Sigmoid colon (tissue), 7 donors: ENCODE measurements at places on chromosomes 5 and 9. TPM values are rescaled to one million over a fixed set of nuclear protein-coding genes. Genes with fewer than 3 reads are reported as not detected.

DNA sequence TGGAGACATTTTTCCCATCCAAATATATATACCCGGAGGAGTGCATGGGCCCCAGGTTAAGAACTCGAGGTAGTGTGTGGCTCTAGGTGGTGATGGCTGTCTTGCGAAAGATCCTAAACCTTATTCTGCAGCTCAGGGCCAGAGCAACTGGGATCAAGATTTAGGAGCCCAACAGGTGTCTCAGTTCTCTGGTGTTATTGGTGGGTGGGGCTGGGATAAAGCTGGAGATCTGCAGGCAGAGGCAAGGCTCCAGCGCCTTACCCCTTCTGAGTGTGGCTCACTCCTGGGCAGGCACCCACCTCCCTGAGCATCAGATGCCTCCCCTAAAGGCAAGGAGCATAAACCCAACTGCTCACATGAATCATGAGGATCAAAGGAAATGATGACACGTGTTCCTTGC, 11.2 kb downstream of the UBE2QL1 start:
- no peak overlapping the region for H3K27ac ChIP-seq
- peaks cover 9% of the 10 kb centered on the region for H3K4me1 ChIP-seq
- no peak for DNase-seq
- H3K4me3 ChIP-seq, result no peak overlapping the region
- no peaks in the 10 kb centered on the region for H3K27me3 ChIP-seq
- H3K36me3 ChIP-seq, result no peaks in the 10 kb centered on the region

Gene BSPRY
- total RNA-seq, result 0.36 TPM

- no peaks in the 10 kb centered on the region for H3K4me1 ChIP-seq
- DNase-seq, result no peak
- no peaks in the 10 kb centered on the region for H3K27me3 ChIP-seq
- no peaks in the 10 kb centered on the region for H3K36me3 ChIP-seq
- no peak overlapping the region for H3K4me3 ChIP-seq
- H3K27ac ChIP-seq, result no peak overlapping the region
Observed at GRCh38 chr9:133322701-133323100, 13.3 kb downstream of the SURF6 start.

DNA sequence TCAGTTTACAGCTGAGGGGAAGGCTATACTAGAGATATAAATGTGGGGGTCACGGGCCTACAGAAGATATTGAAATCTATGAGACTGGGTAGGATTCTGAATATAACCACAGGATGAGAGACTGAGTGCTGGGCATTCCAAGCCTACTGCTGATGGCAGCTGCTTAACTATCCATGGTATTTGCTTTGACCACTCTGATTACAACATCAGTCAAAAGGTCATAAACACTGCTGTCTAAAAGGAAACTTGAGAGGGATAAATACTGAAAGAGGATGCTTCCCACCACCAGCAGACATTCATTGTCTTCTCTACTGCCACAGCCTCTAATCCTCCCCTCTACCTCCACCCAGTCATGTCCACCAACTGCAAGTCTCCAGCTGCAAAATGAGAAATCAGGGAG, 3.8 kb downstream of the ZNF622 start:
- H3K36me3 ChIP-seq, result peaks cover 18% of the 10 kb centered on the region
- no peaks in the 10 kb centered on the region for H3K27me3 ChIP-seq
- no peak overlapping the region for H3K27ac ChIP-seq
- H3K4me1 ChIP-seq, result peaks cover 48% of the 10 kb centered on the region
- no peak overlapping the region for H3K4me3 ChIP-seq
- DNase-seq, result no peak

GRCh38 chr5:158888206-158888605, 211.5 kb downstream of the EBF1 start:
- H3K27ac ChIP-seq, result no peak overlapping the region
- H3K27me3 ChIP-seq, result no peaks in the 10 kb centered on the region
- H3K4me1 ChIP-seq, result no peaks in the 10 kb centered on the region
- DNase-seq, result no peak
- H3K36me3 ChIP-seq, result no peaks in the 10 kb centered on the region

- DNase-seq, result no peak
- H3K27me3 ChIP-seq, result no peaks in the 10 kb centered on the region
- H3K4me3 ChIP-seq, result peak overlapping the region; percentile 6
- peak overlapping the region; percentile 77 for H3K27ac ChIP-seq
Observed at GRCh38 chr9:94900222-94901018, 173.9 kb downstream of the AOPEP start.

- H3K27ac ChIP-seq, result peak overlapping the region; percentile 41
- no peaks in the 10 kb centered on the region for H3K4me1 ChIP-seq
- no peak for DNase-seq
- no peaks in the 10 kb centered on the region for H3K36me3 ChIP-seq
Observed at GRCh38 chr5:56735849-56736641, 79.3 kb upstream of the MAP3K1 start.

GRCh38 chr9:33193818-33194217, 26.7 kb upstream of the B4GALT1 start:
- no peaks in the 10 kb centered on the region for H3K27me3 ChIP-seq
- H3K4me1 ChIP-seq, result peaks cover 42% of the 10 kb centered on the region
- no peak overlapping the region for H3K27ac ChIP-seq
- no peak for DNase-seq
- H3K4me3 ChIP-seq, result no peak overlapping the region

GRCh38 chr5:85663708-85664031, 954.1 kb upstream of the COX7C start:
- no peaks in the 10 kb centered on the region for H3K27me3 ChIP-seq
- H3K36me3 ChIP-seq, result no peaks in the 10 kb centered on the region
- H3K27ac ChIP-seq, result no peak overlapping the region
- H3K4me1 ChIP-seq, result no peaks in the 10 kb centered on the region
- no peak overlapping the region for H3K4me3 ChIP-seq

- DNase-seq, result peak; percentile 5
- H3K36me3 ChIP-seq, result no peaks in the 10 kb centered on the region
- no peaks in the 10 kb centered on the region for H3K4me1 ChIP-seq
- no peak overlapping the region for H3K4me3 ChIP-seq
- no peaks in the 10 kb centered on the region for H3K27me3 ChIP-seq
Observed at GRCh38 chr5:173679909-173680630, 63.6 kb upstream of the BOD1 start.

GRCh38 chr5:178895615-178896571, at the start of gene ZFP2:
ZFP2 (plus strand) TSS chr5:178895913; CDS start chr5:178931314, 35,401 bp downstream.
- DNase-seq, result peak; percentile 72
- H3K27ac ChIP-seq, result peak within 1 kb of the TSS; percentile 85
- H3K4me1 ChIP-seq, result peaks cover 11% of the 10 kb centered on the region
- H3K4me3 ChIP-seq, result peak within 1 kb of the TSS; percentile 95
- H3K27me3 ChIP-seq, result no peaks in the 10 kb centered on the region

Gene FGF18
- not detected for total RNA-seq

DNA sequence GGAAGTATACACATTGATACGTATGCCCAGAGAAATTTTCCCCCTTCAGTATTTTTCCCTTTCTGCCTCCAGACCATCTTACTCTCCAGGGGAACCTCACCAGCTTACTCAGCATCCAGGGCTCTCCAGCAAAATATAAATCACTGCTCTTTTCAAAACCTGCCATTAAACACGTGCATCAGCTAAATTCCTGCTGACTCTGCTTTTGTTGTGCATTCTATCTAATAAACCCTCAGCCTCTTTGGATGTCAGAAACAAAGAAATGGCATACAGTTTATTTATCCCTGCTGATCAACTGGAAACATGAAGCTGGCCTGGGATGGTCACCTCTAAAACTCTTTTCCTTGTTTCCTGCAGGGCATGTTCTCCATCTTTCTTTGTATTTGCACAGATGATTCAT, 126.8 kb downstream of the TRPM3 start:
- no peak for DNase-seq
- H3K36me3 ChIP-seq, result no peaks in the 10 kb centered on the region
- H3K4me1 ChIP-seq, result no peaks in the 10 kb centered on the region
- no peaks in the 10 kb centered on the region for H3K27me3 ChIP-seq
- H3K27ac ChIP-seq, result no peak overlapping the region

- H3K27ac ChIP-seq, result no peak overlapping the region
- no peak for DNase-seq
- H3K4me3 ChIP-seq, result no peak overlapping the region
- H3K4me1 ChIP-seq, result no peaks in the 10 kb centered on the region
Observed at GRCh38 chr9:100505564-100506159, 32.7 kb downstream of the TMEFF1 start.
